Omental fat pad (tissue), 4 donors: ENCODE measurements at places on chromosomes 6 and 20.

DNA sequence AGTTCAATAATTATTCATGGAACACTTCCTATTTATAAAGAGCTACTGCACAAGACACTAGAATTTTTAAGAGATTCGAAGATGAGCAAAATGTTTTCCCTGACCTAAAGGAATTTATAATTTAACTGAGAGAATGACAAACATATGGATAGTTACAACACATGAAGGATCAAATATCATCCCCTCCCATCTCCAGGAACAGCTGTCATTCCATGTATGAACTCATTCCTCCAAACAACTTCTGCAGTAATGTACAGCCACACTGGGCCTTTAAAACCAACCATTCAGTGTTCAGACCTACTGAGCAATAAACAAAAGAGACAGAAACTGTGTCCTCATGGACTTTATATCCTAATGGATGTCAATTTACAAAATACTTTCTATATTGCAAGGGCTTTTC lies 87.8 kb downstream of the KIF16B start:
- no peak for DNase-seq

- DNase-seq: no peak
Measured at GRCh38 chr20:37516811-37517750, 4.0 kb upstream of the NNAT start.

- DNase-seq: no peak
Measured at GRCh38 chr6:137305691-137306090, 86.5 kb upstream of the IFNGR1 start.

- DNase-seq: no peak
Measured at GRCh38 chr6:24520929-24521546, 26.3 kb downstream of the ALDH5A1 start.

- DNase-seq: no peak
Measured at GRCh38 chr6:40946738-40947301, 92.2 kb downstream of the UNC5CL start.

DNA sequence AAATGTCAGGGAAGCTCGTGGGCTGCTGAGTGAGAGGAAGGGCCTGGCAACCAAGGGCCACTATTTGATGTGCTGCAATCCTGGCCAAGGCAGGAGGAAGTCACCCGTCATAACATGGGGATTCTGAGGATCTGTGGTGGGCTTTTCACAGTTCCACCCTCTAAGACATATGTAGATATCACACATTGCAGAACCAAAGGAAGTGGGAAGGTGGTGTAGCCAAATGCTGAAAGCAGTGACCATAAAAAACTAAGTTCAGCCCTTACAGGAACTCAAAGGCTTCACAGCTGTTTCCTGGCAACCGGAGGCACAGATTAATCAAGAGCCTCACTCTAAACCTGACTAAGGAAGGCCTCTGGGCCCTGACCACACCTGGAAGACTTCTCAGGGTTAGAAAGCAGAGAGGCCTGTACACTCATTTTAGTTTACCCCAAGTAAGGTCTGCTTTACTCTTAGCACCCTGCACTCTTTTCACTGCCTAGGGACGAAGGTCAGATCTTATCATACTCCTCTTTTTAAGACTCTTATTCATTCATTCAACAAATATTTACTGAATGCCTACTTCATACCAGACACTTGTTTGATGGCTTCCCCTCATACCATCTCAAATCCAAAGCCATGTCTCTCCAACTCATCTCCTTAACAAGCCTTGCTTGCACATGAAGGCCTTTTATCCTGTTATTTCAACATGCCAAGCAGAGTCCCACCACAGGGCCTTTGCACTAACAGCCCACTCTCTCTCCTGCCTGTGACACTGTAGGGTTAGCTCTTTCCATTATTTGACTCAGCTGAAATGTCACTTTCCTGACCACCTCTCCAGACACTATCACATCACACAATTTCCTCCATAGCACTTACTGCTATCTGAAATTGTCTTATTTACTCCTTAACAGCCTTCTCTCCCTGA lies 2.6 kb downstream of the UBE2V1 start:
- DNase-seq: no peak

DNA sequence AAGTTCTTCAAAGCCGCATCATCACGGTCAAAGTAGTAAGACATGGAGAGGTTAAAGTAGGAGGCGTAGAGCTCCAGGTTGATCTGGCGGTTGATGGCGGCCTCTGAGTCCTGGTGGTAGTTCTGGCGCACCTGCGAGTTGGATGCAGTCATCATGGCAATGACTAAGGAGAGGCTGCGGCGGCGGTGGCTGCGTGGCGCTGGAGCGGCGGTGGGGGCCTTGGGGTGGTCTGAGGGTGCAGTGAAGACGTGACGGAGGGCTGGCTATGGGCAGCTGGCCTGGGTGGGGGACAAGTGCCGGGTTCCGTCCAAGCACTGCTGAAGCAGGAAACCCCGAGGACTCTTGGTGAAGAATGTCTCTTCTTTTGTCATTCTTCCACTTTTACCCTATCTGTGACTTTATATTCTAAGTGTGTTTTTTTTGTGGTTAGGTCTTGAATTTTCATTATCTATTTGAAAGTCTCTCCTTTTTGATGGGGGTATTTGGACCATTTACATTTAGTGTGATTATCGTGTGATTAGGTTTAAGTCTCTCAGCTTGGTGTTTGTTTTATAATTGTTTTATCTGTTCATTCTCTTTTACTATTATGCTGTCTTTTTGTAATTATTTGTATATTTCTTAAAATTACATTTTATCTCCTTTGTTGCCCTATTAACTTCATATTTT lies 94.6 kb downstream of the TFAP2B start:
- DNase-seq: no peak

DNA sequence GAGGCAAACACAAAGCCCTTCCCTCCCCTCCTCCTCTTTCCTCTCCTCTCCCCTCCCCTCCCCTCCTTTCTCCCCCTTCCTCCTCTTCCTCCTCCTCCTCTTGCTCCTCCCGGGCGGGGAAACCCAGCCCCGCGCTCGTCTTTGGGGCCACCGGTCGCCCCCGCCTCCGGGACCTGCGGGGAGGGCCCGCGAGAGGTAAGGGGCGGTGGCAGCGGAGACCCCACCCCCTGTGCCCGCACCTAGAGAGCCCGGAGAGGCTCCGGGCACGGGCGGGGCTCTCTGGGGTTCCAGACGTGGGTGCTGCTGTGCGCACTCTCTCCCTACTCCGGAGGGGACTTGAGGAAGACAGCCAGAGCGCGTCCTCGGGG lies at the start of gene RIN2:
TSS of gene RIN2 (plus strand) at position 126 of the 368 bp plus-strand sequence. CDS start 131,344 bp downstream, outside the sequence.
- DNase-seq: no peak

GRCh38 chr6:42947950-42948349 lies 12.6 kb upstream of the GNMT start:
- DNase-seq: no peak

- no peak for DNase-seq
Measured at GRCh38 chr6:14269436-14269835, 151.9 kb downstream of the CD83 start.

- no peak for DNase-seq
Measured at GRCh38 chr6:118548136-118548535, at the start of gene PLN. PLN (plus strand) TSS chr6:118548296; CDS start chr6:118558922, 10,626 bp downstream.
